ENCODE measurements at places on chromosomes 16 and 17. TPM values are rescaled to one million over a fixed set of nuclear protein-coding genes. Genes with fewer than 3 reads are reported as not detected.

- DNase-seq: no peak
Observed at GRCh38 chr17:36942019-36942599, 4.8 kb downstream of the LHX1 start.

DNA sequence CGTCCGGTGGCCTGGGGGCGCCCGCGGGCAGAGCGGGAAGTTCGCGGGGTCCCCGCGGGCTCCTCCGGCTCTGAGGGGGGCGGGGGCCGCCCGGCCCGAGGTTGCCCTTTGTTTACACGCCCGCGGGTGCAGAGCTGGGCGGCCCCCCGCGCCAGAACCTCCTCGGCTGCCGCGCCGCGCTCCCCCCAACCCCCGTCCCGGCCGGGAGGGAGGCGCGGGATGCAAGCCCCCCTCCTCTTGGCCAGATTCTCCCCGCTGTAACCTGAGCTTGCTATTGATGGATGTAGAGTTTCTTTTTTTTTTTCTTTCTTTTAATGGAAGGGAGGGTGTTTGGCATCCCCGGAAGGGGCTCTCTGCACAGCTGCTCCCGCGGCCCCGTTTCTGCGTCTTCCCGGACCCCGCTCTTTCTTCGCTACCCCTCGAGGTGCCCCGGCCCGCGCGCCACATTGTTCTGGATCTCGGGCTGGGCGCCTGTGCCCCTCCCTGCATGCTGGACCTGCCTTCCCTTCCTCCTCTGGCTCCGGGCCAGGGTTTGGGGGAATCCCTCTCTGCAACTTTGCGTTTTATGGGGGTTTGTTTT, 646 bp downstream of the CBX2 start:
- DNase-seq: no peak

DNA sequence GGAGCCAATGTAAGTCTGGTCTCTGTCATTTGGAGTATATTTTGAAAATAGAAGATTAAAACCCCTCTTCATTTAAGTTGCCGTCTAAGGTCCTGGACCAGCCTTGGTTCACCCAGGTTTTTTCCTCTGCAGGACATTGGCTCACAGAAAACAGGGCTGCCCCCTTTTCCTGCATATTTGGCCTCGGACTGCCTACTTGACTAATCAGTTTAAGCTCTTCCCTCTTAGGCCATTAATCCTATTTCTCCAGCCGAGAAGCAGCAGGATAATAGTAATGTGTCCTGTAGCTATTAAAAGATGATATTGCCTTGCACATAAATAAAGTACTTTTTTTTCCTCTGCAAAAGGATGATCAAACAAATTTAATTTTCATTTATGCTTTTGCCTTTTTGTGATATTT, 52.1 kb downstream of the PRKCA start:
- DNase-seq: no peak

PIRT gene
- polyA plus RNA-seq: not detected
